ENCODE measurements at places on chromosomes 4 and X.
A peak's percentile ranks its signal among the peaks of the same experiment; 100 is the strongest.

DNA sequence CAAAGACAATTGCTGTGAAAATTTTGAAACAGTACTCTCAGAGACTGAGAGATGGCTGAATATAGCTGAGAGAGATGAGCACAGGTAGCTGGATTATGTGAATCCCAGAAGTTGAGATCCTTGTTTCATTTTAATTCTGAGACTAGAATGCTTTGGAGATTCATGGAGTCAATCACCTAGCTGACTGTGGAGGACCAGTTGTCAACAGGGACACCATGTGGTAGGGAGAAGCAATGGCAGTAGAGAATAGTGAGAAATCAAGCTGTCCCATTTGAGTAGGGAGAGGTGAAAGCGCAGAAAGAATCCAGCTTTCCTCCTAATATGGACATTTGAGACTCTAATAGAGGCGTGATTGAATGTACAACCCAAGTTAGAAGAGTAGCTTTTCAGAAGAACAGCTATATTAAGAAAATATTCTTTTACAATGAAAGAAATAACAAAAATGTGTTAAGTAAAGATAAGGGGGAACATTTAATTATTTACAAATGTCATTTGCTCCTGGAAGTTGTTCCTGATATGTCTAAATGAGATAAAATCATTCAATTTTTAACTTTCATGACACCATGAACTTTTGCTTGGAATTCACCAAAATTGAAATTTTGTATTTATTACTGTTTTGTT lies 30.3 kb upstream of the GLRB start:
- no peak for DNase-seq

DNA sequence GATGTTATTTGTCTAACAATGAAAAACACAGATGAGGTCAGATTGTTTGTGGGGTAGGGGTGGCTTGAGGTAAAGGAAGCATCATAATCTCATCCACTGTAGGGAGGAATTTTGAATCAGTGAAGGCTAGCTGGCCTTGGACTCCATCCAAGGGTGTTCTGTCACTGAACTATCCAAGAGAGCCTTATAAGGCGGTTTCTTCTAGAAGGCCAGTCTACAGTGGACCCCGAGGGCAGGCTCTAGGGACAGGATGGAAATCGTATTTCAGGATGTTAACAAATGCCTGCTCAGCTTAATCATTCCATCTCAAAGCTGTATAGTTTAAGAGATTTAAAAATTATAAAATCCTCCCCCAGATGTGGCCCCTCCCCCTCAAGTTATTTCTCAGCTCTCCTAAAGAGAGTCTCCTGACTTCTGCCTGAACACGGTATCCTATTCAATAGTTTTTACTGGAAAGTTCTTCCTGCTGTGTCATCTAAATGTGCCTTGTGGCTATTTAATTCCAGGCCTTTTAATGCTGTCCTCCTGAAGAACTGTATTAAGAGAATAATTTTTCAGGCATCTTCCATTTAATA lies 8.0 kb downstream of the IGFBP7 start:
- DNase-seq, result no peak

GRCh38 chr4:118967393-118967792 lies 78.7 kb downstream of the SYNPO2 start:
- DNase-seq, result no peak

DNA sequence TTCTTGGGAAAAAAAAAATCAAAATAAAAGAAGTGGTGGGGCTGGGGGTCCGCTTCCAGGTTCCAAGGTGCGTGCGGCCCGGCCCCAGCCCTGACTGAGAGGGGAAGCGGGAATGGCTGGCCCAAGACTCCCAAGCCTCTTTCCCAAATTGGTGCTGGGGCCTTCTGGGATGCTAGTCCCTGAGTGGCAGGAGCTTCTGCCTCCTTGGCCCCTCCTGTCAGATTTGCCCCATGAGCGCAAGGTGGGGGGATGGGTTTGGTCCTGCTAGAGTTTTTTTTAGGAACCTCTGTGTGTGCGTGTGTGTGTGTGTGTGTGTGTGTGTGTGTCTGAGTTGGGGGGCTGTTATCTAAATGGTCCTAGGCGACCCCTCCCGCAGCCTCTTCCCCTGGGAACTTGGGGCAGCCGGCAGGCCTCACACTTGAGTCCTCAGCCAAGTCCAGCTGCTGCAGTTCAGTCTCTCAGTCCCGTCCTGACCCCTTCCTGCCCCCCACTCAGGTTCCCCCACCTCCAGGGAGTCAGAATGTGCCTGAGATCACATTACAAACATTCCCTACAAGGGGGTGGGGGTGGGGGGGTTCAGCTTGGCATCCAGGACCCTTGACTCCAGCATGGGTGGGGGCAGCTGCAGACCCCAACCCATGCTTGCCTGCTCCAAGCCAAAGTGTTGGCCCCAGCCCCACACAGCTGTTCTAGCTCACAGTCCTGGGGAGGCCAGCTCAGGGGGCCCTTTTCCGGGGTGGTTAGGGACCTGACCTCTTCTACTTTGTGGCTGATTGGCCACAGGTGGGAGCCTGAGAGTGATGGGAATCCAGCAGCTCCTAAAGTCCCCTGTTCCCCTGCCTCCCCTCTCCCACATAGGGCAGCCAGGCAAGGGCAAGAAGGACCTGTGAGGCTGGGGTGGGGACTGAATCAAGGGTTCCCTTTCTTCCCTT lies 4.0 kb downstream of the EFNB1 start:
- DNase-seq, result no peak

- no peak for DNase-seq
Measured at GRCh38 chr4:51884606-51885005, 41.7 kb downstream of the DCUN1D4 start.

- no peak for DNase-seq
Measured at GRCh38 chr4:141169391-141169790, 36.1 kb upstream of the RNF150 start.

DNA sequence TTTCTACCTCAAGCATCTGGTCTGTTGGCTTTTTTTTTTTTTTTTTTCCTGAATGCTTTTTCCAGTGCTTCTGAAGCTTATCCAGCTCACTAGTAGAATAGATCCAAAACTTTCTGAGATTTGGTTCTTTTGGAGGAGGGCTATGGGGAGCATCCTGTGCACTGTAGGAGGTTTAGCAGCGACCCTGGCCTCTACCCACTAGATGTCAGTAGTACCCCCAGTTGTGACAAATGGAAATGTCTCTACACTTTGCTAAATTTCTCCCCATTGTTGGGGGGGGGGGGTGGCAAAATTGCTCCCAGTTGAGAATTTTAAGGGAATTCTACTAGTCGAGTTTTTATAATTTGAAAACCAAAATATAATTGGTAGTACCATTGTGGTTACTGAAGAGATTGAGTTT lies 23.0 kb upstream of the PPA2 start:
- no peak for DNase-seq

GRCh38 chrX:50648156-50648555 lies 165.8 kb downstream of the SHROOM4 start:
- DNase-seq, result no peak

DNA sequence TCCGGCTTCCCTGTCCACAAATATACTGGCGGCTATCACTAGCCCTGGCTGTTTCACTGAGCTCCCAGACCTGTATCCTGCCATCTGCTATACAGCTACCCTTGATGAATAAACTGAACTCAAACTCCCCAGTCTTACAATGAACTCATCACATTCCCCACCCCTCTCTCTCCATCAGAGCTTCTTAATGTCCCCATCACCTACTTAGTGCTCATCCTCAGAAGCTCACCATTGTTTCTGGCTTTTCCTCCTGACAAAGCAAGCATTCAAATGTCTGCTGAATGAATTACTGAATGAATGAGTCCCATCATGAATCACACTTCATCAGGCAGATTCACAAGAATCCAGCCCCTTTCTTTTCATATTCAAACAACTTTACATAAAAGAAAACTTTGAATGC lies 5.7 kb upstream of the DGAT2L6 start:
- no peak for DNase-seq

DNA sequence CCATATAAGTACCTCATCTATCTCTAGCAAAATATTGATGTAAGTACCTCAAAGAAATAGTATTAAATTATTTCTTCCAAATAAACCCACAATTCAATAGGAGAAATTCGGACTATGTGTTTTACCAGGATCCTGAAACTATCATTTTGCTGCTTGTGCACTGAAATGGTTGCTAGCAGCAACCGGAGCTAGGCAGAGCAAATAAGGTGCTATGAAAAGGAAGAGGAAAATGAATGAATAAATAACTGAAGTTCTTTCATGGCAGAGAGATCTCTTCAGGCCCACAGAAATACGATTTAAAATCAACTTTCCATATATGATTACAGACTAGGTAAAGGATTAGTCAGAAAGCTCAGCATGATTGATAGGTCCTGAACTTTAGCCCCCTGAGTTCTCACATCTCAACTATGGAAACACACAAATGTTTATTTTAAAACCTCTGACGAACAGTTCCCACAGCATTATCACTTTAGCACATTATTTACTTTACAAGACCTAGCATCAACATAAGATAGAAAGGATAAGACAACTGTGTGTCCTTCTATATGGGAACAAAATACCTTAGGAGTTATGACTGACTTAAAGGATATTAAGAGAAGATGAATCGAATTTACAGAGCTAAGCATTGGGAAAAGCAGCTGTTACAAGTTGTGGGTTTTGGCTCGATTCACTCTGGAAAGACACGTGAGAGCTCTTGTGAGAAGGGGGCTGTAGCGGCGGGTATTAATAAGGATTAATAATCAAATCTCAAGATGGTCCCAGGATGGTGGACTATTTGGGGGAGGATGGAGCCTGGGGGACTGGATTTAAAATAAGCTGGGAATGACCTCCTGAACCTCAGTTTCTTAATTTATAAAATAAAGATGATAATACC lies 104.3 kb downstream of the CORIN start:
- DNase-seq, result no peak

DNA sequence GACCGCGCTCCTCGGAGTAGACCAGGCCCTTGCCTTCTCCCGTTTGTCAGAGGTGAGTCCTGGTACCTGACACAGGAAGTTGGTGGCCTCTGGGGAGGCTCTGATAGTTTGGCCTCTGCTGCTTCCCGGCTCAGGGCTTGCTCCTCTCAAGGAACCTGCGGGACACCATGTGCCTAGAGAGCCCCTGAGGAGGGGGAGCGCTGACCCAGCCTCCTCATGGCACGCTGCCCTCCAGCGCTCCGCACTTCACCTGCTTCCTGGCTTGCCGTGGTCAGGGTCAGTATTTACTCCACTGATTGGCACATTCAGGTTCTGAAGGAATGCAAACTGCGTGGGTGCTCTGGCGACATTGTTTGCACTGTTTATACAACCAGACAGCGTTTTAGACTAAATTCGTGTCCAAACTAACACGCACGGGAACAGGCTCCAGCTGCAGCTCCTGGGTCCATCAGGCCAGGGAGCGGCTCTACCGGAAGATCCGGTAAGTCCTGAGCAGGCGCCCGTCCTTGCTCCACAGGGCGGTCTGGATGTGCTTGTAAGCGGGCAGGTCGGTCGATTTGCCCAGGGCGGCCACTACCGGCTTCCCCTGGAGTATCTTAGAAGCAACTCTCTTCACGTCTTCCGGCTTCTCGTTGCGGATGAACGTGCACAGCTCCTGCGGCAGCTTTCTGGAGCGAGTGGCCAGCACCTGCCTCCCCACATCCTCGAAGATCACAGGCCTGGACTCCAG lies 121.6 kb upstream of the GRID2 start:
- DNase-seq, result no peak

GRCh38 chr4:128305942-128306341 lies 18.3 kb upstream of the PGRMC2 start:
- DNase-seq, result no peak

GRCh38 chr4:148834804-148835631 lies 392.8 kb upstream of the NR3C2 start:
- DNase-seq, result no peak

- DNase-seq, result no peak
Measured at GRCh38 chrX:154458954-154459778, 1.1 kb downstream of the PLXNA3 start.

- no peak for DNase-seq
Measured at GRCh38 chrX:112841820-112842157, 1.2 kb upstream of the AMOT start.

DNA sequence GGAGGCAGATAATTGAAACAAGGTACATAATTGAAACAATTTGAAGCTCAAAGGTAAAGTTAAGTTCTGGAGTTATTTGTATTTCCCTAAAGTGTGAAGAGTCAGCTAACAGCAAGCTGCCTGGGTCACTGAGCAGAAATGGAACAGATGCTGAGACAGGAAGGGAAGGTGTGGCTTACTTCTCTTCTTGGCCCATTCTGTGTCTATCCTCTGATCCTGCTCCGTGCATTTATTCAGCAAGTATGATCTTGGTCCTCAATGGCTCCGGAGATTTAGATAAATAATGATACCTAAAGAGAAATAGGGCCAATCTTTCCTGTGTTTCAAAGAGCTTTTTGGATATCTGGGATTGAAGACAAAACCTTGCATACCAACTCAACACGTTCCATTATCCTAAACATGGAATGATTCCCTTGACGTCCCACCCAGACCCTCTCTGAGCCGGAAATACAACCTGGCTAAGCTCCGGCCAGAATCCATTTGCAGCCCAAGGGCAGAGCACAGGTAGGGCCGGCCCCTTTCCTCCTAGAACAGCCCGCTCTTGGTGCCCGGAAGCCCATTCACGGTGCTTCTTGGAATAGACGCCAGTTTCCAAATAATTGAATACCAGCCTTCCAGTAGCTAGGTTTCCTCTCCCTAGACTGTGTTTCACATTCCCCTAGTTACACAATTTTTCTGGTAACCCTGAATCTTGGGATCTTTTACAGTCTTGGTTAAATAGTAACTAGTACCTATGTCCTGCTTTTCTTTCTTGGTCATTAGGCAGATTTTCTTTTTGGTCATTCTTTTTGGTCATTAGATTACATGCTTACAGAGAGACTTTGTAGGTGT lies 211.0 kb downstream of the NWD2 start:
- no peak for DNase-seq

- no peak for DNase-seq
Measured at GRCh38 chrX:82230013-82230412, 1028.1 kb downstream of the SH3BGRL start.

- no peak for DNase-seq
Measured at GRCh38 chrX:47247206-47247998, 14.6 kb downstream of the USP11 start.

- no peak for DNase-seq
Measured at GRCh38 chr4:104896660-104897645, 249.7 kb upstream of the TET2 start.

DNA sequence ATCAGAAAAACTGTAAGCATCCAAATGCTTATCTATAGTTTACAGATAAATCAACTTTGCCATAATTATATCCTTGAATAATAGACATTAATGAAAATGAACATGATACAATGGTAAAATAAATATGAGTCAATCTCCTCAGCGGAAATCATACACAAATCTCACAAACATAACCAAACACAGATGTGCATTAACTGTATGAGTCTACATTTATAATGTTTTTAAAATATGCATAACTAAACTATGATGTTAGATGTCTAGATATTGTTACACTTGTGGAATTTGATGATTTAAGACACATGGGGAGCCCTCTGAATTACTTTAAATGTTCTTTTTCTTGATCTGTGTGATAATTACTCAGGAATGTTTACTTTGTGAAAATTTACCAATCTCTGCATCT lies 951.2 kb downstream of the TECRL start:
- DNase-seq, result no peak

- no peak for DNase-seq
Measured at GRCh38 chr4:67565284-67565683, 6.8 kb downstream of the STAP1 start.

DNA sequence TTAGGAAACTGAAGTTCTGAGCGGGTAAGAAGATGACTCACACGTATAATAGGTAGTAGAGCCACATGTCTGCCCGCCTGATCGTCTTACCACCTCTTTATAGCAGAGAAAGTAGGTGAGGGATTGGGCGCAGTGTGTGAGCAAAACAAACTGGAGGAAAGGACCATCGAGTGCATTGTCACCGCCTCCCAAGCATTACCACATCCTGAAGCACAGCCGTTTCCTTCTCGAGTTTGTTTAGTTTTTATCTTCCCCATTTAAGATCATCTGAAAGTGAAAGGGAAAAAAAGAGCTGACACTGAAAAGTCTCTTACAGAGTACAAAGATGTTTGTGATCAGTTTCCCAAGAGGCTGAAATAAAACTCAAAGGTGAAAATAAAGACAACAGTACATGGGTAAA lies 14.8 kb downstream of the PDK3 start:
- peak; percentile 69 for DNase-seq

Measured in effector CD4-positive, alpha-beta T cell (primary cell).